EH (cell line): ENCODE measurements at places on chromosomes 6 and 20.
A peak's percentile ranks its signal among the peaks of the same experiment; 100 is the strongest.

DNA sequence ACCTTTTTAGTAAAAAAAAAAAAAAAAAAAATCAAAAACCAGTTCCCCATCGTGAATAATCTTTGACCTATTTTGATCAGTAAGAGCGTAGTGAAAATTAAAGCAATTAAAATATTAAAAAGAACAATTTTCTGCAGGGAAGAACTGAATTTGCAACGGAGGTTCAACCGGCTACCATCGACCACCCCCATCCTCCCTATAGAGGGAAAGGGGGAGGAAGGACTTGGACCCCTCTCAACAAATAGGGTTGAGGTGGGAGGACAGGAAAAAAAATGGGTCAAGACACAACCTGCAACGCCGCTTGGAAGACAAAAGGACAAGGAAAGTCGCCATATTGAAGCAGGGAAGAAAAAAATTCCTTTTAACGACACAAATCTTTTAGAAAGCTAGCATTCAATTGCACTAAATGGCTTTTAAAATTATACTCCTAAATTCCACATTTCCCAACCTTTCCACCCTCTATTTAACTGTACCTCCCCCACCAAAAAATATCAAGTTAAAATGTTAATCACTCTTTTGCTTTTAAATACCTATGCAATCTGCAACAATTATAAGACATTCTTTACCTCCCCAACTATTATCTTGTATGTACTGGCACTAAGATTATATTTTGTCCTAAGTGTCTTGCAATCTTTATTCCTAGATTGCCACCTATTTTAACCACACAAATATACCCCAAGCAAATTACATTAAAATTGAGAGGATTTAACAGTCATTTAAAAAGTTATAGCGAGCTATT, 1.7 kb downstream of the PPP1R10 start:
- DNase-seq: peak; percentile 92

- no peak for DNase-seq
Measured at GRCh38 chr20:22495172-22495571, 89.2 kb downstream of the FOXA2 start.

DNA sequence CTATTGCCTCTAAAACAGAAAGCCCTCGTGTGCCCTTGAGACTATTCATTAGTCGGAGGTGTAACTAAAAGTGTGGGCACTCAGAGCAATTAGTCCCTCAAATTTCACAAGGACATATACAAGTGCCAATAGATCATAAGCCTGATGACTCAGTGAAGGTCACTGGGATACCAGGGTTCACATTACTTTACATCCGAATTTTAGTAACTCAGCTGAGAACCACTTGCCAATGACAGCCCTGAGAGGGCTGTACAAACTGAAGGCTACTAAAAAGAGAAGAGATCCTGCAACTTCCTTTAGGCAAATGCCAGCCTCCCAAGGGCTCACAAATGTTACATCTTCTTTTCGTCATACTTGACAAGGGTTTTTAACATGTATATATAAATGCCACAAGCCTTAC, 369.6 kb downstream of the TENT5A start:
- DNase-seq: no peak

- DNase-seq: peak; percentile 64
Measured at GRCh38 chr20:58585753-58586540, 65.1 kb upstream of the STX16 start.

- DNase-seq: no peak
Measured at GRCh38 chr20:3532089-3532615, 61.3 kb downstream of the ATRN start.

GRCh38 chr20:24964506-24964840, 15.4 kb downstream of the CST7 start:
- DNase-seq: no peak

GRCh38 chr20:43514648-43514999, 7.1 kb downstream of the L3MBTL1 start:
- DNase-seq: peak; percentile 39

- DNase-seq: no peak
Measured at GRCh38 chr6:45045253-45045601, 282.9 kb upstream of the RUNX2 start.

- DNase-seq: peak; percentile 80
Measured at GRCh38 chr20:53609491-53610445, 16.1 kb upstream of the ZNF217 start.

DNA sequence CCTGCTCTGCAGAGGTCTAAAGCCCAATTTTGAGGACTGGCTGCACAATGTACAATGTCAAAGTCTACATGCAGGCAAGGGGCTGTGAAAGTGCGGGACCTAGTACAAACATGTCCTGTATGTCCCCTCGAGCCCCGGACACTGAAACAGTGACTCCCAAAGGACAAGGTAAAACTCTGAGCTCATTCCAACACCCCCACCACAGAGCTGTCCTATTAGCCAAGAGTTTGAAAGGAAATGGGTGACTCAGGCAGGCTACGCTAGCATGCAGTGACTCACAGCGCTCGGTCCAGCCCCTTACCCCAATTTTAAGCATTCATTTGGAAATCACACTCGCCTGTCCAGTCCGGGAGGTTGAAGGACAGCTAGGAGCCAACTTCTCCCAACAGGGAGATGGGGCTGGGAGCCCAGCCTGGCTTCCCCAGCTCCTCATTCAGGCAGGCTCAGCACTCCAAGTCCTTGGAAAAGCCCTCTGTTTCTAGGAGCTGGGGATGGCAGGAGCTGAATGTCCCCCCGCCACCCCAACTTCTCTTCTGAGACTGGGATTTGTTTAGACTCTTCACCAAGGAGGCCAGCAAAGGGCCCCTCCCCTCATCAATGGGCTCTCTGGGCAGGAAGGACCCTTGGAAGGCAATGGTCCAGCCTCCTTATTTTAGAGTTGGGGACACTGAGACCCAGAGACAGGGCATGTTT, 3.9 kb downstream of the SDC4 start:
- peak; percentile 95 for DNase-seq

DNA sequence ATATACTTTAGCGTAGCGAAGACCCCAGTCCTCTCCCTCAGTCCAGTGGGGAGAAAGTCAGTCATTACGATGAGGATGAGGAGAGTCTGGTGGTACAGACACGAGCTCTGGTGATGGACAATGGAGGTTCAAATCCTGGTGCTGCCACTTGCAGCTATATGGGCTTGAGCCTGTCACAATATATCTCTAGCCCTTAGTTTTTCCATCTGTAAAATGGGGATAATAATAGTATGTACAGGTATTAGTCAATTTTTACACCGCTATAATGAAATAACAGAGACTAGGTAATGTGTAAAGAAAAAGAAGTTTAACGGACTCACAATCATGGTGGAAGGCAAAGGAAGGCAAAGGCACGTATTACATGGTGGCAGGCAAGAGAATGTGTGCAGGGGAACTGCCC, 237.9 kb downstream of the BCAS1 start:
- no peak for DNase-seq

DNA sequence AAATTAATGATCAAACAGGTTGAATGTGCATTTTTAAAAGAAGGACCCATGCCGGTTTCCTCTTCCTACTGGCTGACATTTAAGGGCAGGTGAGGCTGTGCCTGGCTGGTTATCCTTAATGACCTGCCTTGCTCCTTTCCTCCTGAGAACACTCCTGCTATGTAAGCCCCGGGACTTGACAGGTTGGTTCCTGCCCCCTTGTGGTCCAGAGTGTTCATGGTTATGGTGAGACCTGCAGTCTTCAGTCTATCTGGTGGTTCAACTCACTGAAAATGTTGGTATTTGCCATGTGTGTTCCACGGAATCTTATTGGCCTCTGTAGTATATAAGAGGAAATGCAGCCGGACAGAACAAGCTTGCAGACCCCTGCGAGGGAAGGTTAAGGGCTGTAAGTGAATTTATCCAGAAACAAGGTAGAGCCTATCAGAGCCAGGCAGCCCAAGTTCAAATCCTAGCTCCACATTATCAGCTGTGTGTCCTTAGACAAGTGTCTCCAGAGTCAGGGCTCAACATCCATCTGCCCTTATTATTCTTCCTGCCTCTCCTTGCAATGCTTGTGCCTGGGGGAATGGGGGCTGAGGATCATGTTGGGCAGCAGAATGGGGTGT, 5.2 kb upstream of the BPIFA3 start:
- DNase-seq: peak; percentile 30

GRCh38 chr20:59571151-59571550, 33.2 kb upstream of the PHACTR3 start:
- no peak for DNase-seq

DNA sequence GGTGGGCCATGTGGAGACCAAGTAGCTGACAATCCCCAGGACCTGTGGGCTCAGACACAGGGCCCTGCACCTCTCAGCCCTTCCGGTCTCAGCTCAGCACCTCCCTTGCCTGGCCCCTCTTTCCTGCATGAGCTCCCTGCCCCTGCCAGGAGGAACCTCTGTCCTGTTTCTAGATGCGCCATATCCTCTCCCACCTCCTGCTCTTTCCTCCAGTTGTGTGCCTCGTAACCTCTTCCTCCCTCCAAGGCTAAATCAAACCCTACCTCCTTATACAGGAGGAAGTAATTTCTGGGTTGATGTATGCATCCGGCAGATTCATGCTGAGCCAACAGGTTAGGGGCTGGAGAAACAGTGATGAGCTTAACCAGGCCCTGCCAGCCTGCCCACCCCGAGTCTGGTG, 30.9 kb downstream of the ITPR3 start:
- DNase-seq: no peak

DNA sequence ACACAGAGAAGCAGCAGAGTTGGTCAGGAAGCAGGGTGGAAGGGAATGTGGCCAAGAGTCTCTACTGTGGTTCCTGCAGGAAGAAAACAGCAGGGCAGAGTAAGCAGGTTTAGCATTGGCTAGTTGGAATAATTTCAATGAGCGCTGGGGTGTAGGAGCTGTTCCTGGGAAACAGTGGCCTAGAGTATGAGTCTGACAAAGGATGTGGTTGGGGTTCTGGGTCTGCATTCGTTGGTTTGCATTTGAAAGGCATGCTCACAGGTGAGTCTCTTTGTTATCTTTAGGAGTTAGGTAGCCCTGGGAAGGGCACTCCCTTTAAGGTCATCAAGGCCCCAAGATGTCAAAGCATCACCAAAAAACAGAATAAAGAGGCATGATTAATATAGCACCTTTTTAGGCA, 911.6 kb upstream of the SLC35B3 start:
- DNase-seq: no peak

- peak; percentile 70 for DNase-seq
Measured at GRCh38 chr6:11585426-11586016, 48.0 kb downstream of the TMEM170B start.

GRCh38 chr20:40856653-40857052, 167.6 kb upstream of the MAFB start:
- DNase-seq: no peak

DNA sequence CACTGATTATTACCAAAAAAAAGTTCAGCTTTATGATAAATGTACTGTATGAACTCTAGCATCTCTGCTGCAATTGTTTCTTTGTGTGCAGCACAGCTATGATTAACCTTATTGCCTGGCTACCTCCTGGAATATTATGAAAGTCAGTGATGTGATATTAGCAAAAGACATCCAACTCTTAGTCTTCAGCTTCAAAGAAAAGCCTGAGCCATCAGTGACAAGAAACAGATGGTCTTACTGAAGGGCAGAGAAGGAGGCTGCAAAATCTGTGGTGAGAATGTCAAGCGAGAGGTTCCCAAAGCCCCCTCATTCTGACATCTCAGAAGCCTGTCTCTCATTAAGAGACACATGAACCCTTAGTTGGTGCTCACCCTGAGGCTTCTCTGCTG, 89.4 kb upstream of the TNFAIP3 start:
- DNase-seq: no peak

GRCh38 chr6:88882536-88882935, 80.9 kb downstream of the RNGTT start:
- no peak for DNase-seq

DNA sequence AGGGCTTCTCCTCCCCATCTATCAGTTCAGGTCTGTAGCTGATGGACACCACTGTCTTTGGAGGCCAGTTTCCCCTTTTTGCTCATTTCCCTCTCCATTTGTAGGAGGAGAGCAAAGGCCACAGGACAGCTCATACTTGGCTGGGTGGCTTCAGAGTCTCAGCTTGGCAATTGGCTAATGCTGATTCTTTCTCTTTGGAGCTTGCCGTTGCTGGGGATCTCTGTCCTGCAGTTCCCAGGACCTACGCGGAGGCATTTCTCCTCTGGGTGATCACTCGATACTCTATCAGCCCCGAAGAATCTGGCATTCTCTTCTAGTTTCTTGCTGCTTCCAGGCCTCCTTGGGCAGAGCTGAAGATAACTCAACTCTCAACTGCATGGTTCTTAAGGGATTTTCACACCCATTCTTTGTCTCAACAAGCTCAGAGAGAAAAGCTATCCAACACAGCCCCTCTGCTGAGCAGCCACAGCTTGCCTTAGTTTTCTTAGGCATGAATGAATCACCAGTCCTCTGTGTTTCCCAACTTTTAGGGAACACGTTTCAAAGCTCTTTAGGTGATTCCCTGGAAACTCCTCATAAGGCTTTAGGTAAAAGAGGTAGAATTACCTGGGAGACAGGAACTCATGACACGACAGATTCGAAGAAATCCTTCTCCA, 19.2 kb upstream of the SSR1 start:
- no peak for DNase-seq

DNA sequence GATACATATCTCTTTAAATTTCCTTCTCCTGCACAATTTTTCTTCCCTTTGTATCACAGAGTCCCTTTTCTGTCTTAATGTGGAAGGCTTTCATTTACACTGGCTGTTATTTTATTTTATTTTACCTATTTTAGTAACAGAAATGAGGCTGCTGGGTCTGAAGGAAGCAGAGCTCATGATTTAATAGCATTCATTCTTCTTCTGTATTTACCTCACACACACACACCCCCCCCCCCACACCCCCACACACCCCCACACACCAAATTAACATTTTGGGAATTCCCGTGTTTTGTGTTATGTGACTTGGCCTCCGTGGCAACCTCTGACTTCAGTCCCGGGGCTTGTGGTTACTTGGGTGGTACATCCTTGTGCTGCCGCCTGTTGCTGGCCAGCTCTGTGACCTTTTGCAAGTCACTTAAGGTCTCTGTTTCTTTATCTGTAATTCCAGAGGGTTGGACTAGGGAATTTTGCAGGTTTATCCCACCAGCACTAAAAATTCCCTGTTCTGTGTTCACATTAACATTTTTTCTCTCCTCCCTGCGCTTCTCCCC, 108.8 kb downstream of the TIAM2 start:
- DNase-seq: peak; percentile 39

DNA sequence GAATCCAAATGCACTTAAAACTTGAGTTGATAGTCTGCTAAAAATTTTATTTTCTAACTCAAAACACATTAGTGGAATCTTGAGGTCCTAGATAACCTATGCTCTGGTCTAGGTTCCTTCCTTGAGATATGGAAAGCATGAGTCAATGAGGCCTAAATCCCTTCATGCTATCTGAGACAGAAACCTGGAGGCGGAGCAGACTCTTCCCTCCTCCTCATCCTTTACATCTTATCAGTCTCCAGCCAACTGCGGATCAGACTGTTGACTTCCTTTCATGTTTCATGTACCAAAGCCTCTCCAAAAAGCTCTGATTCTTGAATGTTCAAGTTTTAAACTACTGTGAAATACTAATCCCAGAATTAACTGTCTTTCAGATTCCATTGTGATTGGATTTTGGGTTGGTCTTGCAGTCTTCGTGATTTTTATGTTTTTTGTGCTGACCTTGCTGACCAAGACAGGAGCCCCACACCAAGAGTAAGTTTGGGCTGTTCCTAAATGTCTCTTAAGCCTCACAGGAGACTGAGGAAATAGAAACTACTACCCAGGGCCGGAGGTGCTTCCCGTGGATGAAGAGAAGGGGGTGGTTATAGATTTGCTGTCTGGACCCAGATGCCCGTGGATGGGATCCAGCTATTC, 29.1 kb downstream of the MRAP2 start:
- DNase-seq: no peak
